ENCODE measurements at places on chromosomes 11 and 22. TPM values are rescaled to one million over a fixed set of nuclear protein-coding genes. Genes with fewer than 3 reads are reported as not detected.

The GRAMD1B gene
- 1.9 TPM for total RNA-seq

The CCDC87 gene
- 0.39 TPM for total RNA-seq

The ACRV1 gene
- not detected for total RNA-seq

DNA sequence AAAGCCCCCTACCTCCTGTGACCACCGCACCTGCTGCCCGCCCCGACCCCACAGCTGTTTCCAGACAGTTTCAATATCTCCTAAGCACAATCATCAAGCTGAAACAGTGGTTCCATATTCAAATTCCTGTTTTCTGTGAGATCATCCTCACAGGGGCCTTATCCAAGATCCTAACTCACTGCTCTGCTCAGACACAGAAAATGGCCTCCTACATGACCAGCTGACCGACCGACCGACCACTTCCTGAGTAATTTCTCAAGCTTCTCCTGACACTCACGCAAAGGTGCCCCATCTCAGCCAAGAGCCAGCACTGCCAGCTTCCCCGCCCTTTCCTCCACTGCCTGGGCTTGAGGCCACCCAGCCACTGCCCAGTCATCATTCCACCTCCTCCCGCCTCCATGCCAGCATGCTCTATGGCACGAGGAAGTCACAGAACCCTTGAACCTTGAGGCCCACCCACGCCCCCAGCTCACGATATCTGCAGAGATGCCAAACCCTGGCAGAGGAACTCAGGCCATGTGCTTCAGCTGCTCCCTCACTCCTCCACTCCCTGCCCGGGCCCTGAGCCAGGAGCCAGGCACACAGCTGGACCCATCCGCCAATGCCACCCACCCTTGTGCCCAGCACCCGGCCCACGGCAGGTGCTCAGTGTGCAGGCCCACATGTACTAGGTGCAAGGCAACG lies 14.0 kb downstream of the KIAA0930 start:
- no peak for DNase-seq

- DNase-seq, result no peak
These were observed 8.3 kb downstream of the TMEM138 start for GRCh38 chr11:61370349-61371005.

DNA sequence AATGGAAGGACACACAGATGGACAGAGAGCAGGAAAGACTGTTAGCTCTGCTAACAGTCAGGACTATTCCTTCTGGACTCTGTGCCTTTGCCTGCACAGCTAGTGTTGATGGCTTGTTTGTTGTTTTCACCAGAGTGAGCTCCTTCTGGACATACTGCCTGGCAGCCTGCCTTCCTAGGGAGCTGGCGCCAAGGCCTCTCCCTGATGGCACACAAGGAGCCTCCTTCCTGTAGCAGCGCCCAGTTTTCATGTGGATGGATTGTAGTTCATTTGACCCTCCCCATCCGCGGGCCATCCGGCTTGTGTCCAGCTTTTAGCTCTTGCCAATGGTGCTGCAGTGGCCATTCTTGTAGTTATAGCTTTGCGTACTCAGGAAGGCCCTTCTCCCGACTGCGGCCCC lies 16.6 kb upstream of the BCR start:
- DNase-seq, result no peak

GRCh38 chr11:20518323-20518834 lies 81.0 kb upstream of the SLC6A5 start:
- DNase-seq, result no peak

- DNase-seq, result no peak
These were observed 22.8 kb upstream of the ACCSL start for GRCh38 chr11:44024977-44025376.
